Hepatic stellate cell (primary cell): ENCODE measurements at places on chromosomes 5 and 9.

DNA sequence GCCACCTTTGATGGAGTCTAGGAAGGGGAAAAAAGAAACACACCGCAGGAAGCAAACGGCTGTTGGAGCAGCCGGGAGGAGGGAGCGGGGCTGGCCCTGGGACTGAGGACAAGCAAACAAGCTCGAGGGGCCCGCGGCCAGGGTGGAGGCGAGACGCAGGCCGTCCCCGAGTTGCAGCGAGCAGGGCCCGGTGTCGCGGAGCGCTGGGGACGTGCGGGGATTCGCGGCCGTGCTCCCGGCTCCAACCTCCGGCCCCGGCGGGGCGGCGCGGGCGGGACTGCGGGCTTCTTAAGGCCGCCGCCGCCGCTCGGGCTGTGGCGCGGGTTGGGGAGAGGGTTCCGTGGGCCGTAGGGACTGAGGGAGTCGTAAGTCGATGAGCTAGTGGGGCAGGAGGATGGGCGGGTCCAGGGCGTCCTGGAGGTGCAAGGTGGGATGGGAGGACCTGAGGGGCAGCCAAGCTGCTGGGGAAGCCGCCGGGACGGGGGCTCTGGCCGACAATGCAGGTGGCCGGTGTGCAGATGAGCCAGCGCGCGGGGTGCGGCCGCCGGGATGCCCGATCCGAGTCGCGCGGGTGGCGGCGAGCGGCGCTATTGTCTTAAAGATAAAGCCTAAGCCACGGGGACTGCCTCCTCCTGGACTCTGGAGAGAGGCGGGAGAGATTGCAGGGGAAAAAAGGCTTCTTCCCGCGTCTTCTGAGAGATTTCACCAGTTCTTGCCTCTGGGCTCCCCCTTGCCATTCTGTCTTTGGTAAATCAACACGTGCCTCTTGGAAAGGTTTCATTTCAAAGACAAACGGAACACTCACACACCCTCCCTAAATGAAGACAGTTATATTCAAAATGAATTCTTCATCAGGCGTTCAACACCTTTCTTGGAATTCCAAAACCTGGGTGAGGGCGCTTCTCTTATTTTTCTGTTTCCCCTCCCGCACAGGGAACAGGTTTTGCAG lies 1.6 kb upstream of the HAPLN1 start:
- DNase-seq: peak; percentile 81

- DNase-seq: peak; percentile 7
Measured at GRCh38 chr5:62354028-62354874, 48.2 kb downstream of the KIF2A start.

DNA sequence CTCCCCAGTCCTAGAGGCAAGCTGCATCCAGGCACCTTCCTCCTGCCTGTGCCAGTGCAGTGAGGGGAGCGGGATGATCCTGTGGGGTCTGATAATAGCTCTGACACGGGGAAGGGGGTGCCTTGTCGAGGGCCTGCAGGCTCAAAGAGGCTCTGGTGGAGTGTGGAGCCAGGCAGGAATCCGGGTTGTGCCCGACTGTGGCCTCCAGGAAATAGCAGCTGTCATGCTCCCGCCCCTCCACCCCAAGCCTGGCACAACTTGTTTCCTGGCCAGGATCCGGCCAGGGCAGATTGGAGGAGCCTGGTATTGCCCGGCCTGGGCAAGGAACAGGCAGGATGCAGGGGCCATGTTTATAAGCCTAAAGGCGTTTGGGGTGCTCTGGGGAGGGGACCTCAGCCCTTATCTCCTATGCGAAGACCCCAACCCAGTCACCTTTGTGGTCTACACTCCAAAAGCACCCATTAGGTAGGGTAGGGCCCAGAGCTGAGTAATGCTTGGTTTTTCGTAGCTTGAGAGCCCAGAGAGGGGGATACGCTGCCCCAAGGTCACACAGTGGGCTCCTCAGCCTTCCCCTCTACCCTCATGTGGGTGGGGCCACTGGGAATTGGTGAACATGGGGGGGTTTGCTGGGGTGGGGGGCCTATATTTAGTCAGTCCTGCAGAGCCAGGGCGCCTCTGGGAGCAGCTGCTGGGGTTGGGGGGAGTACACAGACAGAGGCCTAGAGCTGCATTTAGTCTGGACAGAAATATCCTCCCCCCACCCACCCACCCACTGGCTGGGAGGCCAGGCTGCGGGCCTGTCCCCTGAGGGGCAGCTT lies 12.2 kb downstream of the CXXC5 start:
- no peak for DNase-seq

- no peak for DNase-seq
Measured at GRCh38 chr5:107389130-107389774, 281.5 kb downstream of the EFNA5 start.

DNA sequence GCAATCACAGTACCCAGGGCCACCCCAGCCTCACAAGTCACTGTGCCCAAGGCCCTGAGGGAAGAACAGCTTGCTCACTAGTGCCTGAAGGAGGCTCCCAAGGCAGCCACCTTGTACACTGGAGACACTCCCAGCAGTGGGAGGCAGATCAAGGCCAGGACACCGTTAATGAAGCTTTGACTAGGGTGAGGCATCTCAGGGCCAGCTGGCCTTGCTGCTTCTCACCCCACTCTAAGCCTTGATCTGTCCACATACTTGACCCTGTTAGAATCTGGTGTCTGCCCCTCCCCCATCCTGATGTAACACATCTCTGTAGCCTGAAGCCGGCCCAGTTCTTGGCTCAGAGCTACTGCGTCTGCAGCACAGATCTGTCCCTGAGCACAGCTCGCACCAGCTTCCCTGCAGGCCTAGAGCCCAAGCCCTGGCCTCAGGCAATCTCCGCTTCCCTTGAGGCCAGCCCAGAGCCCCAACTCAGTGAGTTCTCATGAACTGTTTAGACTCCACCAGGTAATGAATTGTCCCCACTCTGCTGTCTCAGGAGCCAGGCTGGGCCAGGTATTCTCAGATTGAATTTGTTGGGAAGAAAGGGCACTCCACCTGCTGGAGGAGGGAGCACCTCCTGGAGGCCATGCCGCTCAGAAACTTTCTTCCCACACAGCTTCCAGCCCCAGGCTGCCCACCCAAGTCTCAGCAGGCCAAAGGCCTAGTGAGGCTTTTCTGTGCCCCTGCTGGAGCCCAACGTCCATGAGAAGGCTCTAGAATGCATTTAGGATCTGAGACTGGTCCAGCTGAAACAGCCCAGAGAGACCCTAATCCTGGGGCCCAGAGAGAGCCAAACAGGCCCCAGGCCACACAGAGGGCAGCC lies 13.4 kb upstream of the JADE2 start:
- DNase-seq: no peak

- DNase-seq: no peak
Measured at GRCh38 chr5:43065387-43065947, 25.3 kb upstream of the ANXA2R start.

DNA sequence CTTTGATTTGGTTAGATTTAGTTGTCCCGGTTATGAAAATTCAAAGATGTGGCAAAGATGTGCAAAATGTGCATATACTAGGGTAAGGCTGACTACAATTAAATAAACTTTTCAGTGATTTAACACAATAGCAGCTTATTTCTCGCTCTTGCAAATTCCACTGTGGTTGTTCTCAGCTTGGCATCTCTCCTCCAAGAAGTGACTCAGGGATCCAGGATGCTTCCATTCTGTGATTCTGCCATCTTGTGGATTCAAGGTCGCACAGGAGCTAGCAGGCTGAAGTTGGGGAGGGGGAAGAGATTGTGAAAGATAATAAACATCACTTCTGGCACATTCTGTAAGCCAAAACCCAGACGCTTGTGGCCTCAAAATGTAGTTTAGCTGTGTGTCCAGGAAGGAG lies 60.1 kb upstream of the TGFBR1 start:
- no peak for DNase-seq
